Neural progenitor cell (in vitro differentiated cells): ENCODE measurements at places on chromosomes 7 and 10. TPM values are rescaled to one million over a fixed set of nuclear protein-coding genes. Genes with fewer than 3 reads are reported as not detected.

CCDC3 gene
- 0.87 TPM in 1 of 2 replicates, not detected in the other for total RNA-seq

TMEM196 gene
- not detected in 2 replicates for total RNA-seq

TAS2R38 gene
- not detected in 2 replicates for total RNA-seq

FMC1 gene
- 8.1 and 16.9 TPM in 2 replicates for total RNA-seq

MYH16 gene
- total RNA-seq: not detected in 2 replicates

SNX10 gene
- total RNA-seq: 19.5 and 29.6 TPM in 2 replicates

FXYD4 gene
- not detected in 2 replicates for total RNA-seq

OR13A1 gene
- total RNA-seq: 0.93 and 1.5 TPM in 2 replicates

COL1A2 gene
- total RNA-seq: 28.0 and 47.9 TPM in 2 replicates

DNA sequence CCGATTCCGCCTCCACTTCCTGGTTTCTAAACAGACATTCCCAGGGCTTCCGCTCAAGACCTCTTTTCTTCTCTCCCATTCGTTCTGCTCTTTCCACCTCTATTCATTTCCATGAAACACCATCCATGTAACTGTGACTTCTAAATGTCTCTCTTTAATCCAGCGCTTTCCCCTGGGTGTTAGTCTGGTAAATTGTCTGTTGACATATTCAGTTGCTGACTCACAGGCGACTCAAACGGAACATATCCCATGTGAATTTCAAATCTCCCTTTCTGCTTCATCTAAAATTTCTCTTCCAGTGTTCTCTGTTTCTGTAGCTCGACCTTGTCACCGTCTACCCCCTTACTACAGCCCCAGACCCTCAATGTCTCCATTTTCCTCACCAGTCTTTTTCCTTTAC, 119.1 kb downstream of the PFKFB3 start:
- no peaks in the 10 kb centered on the region for H3K27me3 ChIP-seq
- no peak for DNase-seq
- no peak overlapping the region for H3K27ac ChIP-seq

DNA sequence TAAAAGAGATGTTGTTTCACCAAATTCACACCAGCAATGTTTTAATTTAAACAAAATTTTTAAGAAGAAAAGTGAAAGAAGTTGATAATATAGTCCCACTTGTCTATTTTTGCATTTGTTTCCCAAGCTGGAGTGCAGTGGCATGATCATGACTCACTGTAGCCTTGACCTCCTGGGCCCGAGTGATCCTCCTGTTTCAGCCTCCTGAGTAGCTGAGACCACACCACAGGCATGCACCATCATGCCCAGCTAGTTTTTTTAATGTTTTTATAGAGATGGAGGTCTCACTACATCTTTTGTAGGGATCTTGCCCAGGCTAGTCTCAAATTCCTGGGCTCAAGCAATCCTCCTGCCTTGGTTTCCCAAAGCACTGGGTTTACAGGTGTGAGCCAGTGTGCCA, 14.1 kb upstream of the NDUFA5 start:
- DNase-seq: no peak
- H3K4me3 ChIP-seq: no peak overlapping the region
- no peaks in the 10 kb centered on the region for H3K36me3 ChIP-seq
- H3K4me1 ChIP-seq: no peaks in the 10 kb centered on the region
- H3K27me3 ChIP-seq: no peaks in the 10 kb centered on the region

GRCh38 chr7:157612664-157613561, 276.1 kb downstream of the DNAJB6 start:
- peaks cover 23% of the 10 kb centered on the region for H3K27me3 ChIP-seq
- no peak overlapping the region for H3K27ac ChIP-seq
- H3K4me1 ChIP-seq: no peaks in the 10 kb centered on the region
- H3K4me3 ChIP-seq: no peak overlapping the region
- DNase-seq: peak; percentile 31

DNA sequence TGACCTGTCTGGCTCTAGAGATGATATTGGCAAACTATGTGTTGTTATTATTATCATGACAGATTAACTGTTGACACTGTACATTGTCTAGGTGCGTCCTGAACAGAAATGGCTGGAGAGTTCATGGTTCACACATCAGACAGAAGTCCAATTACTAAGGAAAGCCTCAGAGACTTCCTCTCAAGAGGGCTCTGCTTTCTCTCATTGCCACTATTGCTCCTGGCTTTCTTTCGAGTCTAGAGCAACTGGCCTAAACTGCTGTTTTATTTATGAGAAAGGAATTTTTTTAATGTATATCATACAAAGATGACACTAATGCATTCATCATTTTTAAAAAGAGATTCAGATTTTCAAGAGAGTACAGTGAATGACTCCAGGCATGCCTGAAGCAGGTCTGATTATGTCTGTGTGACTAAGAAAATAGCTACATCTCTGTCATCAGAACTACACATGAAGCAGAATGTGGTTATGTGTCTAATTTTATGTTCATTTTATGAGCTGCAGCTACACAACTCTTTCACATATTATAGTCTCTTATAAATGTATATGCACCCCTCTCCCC, 30.4 kb downstream of the NRCAM start:
- no peak overlapping the region for H3K4me3 ChIP-seq
- H3K36me3 ChIP-seq: no peaks in the 10 kb centered on the region
- H3K27ac ChIP-seq: no peak overlapping the region
- H3K27me3 ChIP-seq: no peaks in the 10 kb centered on the region
- no peak for DNase-seq

GRCh38 chr7:20651960-20652544, 36.6 kb downstream of the ABCB5 start:
- DNase-seq: no peak
- peaks cover 3% of the 10 kb centered on the region for H3K4me1 ChIP-seq
- H3K36me3 ChIP-seq: no peaks in the 10 kb centered on the region
- no peak overlapping the region for H3K27ac ChIP-seq
- no peak overlapping the region for H3K4me3 ChIP-seq

DNA sequence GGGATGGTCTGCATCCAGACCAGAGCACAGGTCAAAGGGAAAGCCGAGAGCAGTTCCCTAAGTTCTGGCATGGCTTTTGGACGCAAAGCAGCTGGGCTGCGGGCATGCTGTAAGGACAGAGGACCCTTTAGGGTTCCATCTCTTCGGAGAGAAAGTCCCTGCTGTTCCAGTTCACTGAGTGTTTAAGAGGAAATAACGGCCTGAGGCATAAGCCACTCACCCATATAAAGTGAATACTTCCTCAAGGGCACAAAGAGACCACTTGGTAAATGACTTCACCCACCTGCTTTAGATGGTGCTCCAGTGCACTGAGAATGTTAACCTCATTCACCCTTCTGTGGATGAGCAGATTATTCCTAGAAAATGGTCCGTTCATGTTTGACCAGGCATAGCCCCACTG, 586.7 kb upstream of the GALNT17 start:
- no peak overlapping the region for H3K27ac ChIP-seq
- H3K4me1 ChIP-seq: no peaks in the 10 kb centered on the region
- H3K27me3 ChIP-seq: no peaks in the 10 kb centered on the region
- no peaks in the 10 kb centered on the region for H3K36me3 ChIP-seq
- no peak overlapping the region for H3K4me3 ChIP-seq
- DNase-seq: no peak

DNA sequence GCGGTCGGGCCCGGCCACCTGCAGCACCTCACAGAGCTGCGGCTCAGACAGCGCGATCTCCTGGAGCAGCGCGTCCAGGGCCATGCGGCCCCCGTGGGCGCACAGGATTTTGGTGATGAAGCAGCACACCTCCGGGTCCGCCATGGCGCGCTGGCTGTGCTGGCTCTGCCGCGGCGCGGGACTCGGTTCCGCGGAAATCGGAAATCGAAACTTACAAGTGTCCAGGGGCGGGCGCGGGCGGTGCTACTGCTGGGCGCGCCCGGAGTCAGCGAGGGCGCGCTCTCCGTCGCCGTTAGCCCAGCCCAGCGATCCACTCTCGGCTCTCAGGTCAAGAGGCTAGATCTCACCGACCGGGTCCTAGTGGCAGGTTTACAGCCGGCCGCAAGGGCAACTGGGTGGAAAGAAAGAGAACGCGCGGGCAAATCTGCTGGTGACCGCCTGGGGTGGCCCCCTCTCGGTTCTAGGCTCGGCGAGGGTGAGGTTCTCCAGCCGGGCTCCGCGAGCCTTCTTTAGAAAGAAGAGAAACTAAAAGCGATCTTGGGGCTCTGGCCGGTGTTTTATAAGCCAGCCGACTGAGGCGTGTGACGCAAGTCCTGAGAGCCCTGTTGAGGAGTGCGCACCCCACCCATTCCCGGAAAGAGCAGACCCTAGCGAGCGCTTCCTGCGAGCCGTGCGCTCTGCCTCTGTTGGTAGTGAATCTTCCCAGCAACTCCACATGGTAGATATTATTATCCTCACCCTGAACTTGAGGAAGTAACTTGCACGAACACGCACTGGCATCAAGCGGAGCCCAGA, at the start of gene ZC3HAV1:
Gene ZC3HAV1 (minus strand): TSS at position 533 of the 795 bp plus-strand sequence. CDS start 389 bp downstream, at position 144.
- H3K4me3 ChIP-seq: peak within 1 kb of the TSS; percentile 75
- peaks cover 52% of the 10 kb centered on the region for H3K27me3 ChIP-seq
- no peak within 1 kb of the TSS for H3K27ac ChIP-seq
- no peaks in the 10 kb centered on the region for H3K36me3 ChIP-seq
- DNase-seq: peak; percentile 79
- H3K4me1 ChIP-seq: peaks cover 5% of the 10 kb centered on the region

- no peaks in the 10 kb centered on the region for H3K36me3 ChIP-seq
- H3K4me3 ChIP-seq: no peak overlapping the region
- H3K4me1 ChIP-seq: no peaks in the 10 kb centered on the region
These were observed 41.1 kb downstream of the SP4 start for GRCh38 chr7:21468969-21469368.

DNA sequence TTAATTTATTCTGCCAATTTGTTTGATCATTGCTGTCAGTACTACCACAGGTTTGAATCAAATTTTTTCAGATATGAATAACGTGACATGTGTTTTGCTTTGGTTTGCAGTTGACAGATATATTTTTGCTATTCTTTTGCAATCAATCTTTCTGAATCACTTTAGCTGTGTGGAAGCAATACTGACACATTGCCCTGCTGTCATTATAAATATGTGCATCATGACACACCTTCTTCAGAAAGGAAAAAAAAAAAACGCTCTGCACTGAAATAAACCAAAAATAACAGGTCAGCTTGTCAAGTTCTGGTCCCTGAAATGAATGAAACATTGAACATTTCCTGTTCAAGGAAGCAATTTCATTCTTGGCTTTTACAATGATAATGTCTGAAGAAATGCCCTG, 93.8 kb upstream of the FAM13C start:
- H3K4me3 ChIP-seq: no peak overlapping the region
- H3K27me3 ChIP-seq: no peaks in the 10 kb centered on the region
- no peaks in the 10 kb centered on the region for H3K4me1 ChIP-seq
- H3K27ac ChIP-seq: no peak overlapping the region
- no peak for DNase-seq
- no peaks in the 10 kb centered on the region for H3K36me3 ChIP-seq

DNA sequence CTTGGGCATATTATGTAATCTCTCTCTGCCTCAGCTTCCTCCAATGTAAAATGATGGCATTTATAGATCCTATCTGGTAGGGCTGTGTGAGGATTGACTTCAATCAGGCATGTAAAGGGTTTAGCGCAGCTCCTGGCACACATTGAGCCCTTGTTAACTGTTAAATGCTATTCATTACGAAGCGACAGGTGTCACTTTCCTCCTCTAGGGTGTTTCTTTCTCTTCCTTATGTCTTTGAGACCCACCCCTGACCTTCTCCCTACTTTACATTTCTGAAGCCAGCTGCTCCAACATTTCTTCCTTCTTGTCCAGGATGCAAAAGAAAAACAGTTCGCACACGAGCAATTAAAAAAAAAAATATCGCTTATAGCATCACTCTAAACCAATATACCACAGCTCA, 5.7 kb upstream of the R3HCC1L start:
- no peaks in the 10 kb centered on the region for H3K27me3 ChIP-seq
- no peaks in the 10 kb centered on the region for H3K36me3 ChIP-seq
- DNase-seq: no peak
- no peak overlapping the region for H3K27ac ChIP-seq
- H3K4me1 ChIP-seq: peaks cover 3% of the 10 kb centered on the region

DNA sequence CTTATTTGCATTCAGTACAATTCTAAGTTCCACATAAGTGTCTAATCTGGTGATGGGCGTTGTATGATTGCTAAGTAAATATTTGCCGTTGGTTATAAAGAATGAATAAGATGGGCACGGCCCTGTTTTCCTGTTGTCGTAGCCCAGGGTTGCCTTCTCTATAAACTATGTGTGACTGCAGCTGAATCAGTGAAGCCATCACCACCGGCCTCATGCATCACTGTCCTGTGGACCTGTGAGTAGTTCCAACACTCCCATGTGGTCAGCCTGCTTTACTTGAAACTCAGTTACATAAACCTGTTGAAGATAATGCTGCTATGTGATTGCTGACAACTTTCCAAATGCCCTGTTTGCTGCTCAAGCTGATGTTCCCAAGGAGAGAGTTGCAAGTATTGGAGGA, 21.6 kb upstream of the KLF6 start:
- no peak overlapping the region for H3K4me3 ChIP-seq
- no peak overlapping the region for H3K27ac ChIP-seq
- no peaks in the 10 kb centered on the region for H3K27me3 ChIP-seq

DNA sequence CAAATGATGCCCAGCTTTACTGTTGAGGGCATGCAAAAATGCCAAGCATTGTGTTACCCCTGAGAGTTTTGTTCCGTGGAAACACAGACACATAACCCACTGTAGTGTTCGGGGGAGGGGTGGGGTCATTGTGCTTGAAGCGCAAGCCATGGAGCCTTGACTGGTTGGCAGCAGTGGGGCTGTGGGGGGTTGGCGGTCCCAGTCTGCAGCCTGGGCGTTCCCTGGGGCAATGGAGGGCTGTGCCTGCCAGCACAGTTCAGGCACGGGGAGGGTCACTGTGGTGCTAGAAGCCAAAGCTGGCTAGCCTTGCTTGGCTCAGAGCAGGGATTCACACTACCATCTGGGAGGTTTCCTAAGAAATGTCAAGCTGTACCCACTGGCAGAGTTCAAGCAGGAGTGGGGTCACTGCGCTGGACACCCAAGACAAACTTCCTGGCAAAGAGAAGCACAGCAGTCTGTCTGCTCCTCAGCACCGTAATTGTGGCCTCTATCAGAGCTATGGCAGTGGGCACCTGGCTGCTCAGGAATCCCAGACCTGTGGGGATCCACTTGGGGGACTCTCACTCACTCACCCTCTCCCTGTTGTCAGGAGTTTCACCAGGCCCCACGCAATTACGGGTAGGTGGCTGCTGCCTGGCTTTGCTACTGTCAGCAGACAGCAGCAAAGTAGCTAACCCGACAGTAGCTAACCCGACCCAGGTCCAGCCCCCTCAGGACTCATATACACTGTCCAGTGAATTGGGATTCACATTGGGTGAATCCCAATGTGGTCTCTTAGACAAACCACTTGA, 292.4 kb downstream of the ZWINT start:
- H3K27me3 ChIP-seq: no peaks in the 10 kb centered on the region
- no peak for DNase-seq
- H3K4me1 ChIP-seq: no peaks in the 10 kb centered on the region
- no peak overlapping the region for H3K27ac ChIP-seq
- H3K36me3 ChIP-seq: no peaks in the 10 kb centered on the region

- no peak overlapping the region for H3K4me3 ChIP-seq
- H3K4me1 ChIP-seq: peaks cover 48% of the 10 kb centered on the region
- no peak overlapping the region for H3K27ac ChIP-seq
- DNase-seq: no peak
- peaks cover 38% of the 10 kb centered on the region for H3K27me3 ChIP-seq
These were observed 3.2 kb downstream of the ITPRIP start for GRCh38 chr10:104334965-104335650.

DNA sequence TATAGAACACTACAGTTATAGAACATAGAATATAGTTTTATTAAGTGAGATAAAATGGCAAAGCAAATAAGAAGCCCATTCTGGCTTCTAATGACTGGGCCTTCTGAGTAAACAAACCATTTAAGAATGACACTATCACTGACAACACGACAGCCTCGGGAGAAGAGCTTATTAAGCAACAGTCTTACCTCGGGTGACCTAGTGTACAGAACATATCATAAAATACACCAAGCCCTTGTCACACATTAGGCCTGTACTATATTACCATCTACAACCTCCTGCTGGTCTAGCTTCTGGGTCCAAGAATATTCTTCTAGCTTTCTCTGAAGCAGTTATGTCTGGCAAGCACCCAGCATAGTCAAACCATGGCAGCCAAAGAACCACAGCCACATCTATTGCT, 32.0 kb downstream of the CCDC186 start:
- no peak overlapping the region for H3K27ac ChIP-seq
- H3K36me3 ChIP-seq: no peaks in the 10 kb centered on the region
- no peaks in the 10 kb centered on the region for H3K27me3 ChIP-seq
- DNase-seq: no peak
